Ovary (tissue), 10 donors: ENCODE measurements at places on chromosomes 3 and 15. TPM values are rescaled to one million over a fixed set of nuclear protein-coding genes. Genes with fewer than 3 reads are reported as not detected.

Gene FBXO40
- 0.63 TPM for polyA plus RNA-seq

Gene NOX5
- polyA plus RNA-seq = 0.54 TPM

Gene MEGF11
- not detected for polyA plus RNA-seq

Gene MAGEF1
- polyA plus RNA-seq = 29.6 TPM

Gene CTXN2
- polyA plus RNA-seq = not detected

Gene MESP2
- 0.19 TPM for polyA plus RNA-seq

Gene SCAMP5
- 17.8 TPM for polyA plus RNA-seq

Gene SPESP1
- polyA plus RNA-seq = 3.0 TPM

Gene VEPH1
- 0.48 TPM for polyA plus RNA-seq

Gene CRABP1
- 0.40 TPM for polyA plus RNA-seq

Gene CHRNA7
- 1.9 TPM for polyA plus RNA-seq

Gene QTRT2
- polyA plus RNA-seq = 15.4 TPM

Gene GOLGA6L4
- 4.2 TPM for polyA plus RNA-seq

Gene OR5K2
- not detected for polyA plus RNA-seq

Gene TLR9
- 0.58 TPM for polyA plus RNA-seq

Gene BNC1
- polyA plus RNA-seq = 0.47 TPM

Gene PIF1
- polyA plus RNA-seq = 0.99 TPM

Gene THRB
- 6.5 TPM for polyA plus RNA-seq

Gene ANKUB1
- polyA plus RNA-seq = not detected

Gene SETD2
- polyA plus RNA-seq = 28.8 TPM

Gene SENP8
- 1.7 TPM for polyA plus RNA-seq

Gene STRIT1
- polyA plus RNA-seq = not detected
